ENCODE measurements at places on chromosomes 12 and 14.

GRCh38 chr14:50000380-50001150 lies 107.7 kb downstream of the ARF6 start:
- DNase-seq: no peak

- no peak for DNase-seq
These were observed 59.9 kb downstream of the STXBP6 start for GRCh38 chr14:24990050-24990449.

- no peak for DNase-seq
These were observed 113.3 kb downstream of the CALM1 start for GRCh38 chr14:90510159-90510558.

DNA sequence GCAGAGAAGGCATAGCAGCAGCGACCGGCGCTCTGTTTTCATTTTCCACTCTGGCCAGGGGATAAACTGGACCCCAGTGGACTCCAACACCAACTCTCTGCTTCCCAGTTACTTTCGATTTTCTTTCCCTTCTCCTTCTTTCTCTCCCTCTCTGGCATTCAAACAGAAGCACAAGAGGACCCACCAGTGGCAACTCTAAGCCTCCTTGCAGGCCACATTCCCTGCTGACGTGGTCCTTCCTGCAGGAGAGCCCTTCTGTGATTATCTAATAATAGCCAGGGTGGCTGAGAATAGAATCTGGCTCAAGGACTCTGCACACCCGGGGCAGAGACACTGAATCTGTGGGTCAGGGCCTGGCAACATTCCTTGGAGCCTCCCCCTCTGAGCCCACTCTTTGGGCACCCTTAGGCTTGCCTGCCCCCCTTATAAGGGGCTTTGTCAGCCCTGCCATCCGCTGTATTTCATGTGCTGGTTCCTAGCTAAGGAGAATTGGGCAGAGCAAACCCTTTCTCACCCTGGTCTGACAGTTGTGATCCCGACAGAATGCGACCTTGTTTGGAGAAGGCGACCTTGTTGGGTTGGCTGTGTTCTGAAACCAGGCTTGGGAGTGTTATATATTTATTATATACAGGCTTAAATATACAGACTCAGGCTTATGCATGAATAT lies 8.2 kb upstream of the HOXC6 start:
- DNase-seq: no peak

GRCh38 chr12:26668847-26669246 lies 164.1 kb downstream of the ITPR2 start:
- no peak for DNase-seq

GRCh38 chr12:2064071-2064507 lies 11.3 kb downstream of the CACNA1C start:
- no peak for DNase-seq

GRCh38 chr12:77225373-77225772 lies 160.0 kb upstream of the E2F7 start:
- no peak for DNase-seq

- no peak for DNase-seq
These were observed 28.4 kb downstream of the LRTM2 start for GRCh38 chr12:1848745-1849144.

DNA sequence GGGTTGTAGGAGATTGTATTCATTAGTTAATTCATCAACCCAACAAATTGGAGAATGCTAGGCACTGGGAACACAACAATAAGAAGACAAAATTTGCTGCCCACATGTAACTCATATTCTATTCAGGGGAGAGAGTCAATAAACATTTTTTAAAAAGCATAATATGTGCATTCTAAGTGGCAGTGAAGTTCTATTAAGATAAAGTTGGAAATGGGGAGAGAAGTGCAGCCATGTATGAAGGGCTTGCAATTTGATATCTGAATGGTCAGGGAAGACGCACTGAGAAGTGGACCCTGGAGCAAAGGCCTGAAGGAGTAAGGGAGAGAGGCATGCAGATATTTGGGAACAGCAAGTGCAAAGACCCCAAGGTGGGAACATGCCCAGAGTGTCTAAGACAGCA lies 40.2 kb upstream of the CHST11 start:
- no peak for DNase-seq

DNA sequence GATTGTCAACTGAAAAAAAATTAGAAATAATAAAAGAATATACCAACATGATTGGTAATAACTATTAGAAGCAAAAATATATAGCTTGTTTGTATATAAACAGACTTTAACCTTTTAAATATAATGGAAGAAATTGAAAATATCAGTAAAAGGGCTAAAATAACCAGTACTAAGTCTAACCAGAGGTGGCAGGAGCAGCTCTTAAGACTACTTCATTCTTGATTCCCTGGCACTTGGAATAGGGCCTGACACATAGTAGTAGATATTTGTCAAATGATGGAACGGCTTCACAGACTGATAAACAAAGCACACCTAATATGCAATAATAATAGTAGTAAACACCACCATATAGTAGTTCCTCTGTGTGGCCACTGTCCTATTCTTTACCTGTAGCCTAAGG lies 9.4 kb downstream of the TMEM63C start:
- DNase-seq: no peak

DNA sequence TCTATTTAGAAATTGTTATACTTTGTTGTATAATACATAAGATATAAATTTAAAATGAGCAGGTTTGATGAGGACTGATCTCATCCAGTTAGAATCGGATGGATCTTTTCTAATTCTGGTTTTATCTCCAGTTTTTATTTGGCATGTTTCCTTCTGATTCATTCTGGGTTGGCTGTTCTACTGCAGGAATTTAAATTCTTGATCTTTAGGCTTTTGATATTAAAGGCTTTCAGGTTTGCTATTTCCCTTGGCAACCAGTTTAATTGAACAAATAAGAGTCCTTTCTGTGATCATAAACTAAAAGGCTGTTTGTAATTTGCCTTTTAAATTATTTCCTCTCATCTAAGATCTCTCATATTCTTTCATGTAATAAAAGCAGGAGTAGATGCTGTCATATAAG lies 83.4 kb downstream of the PDE6H start:
- DNase-seq: no peak

DNA sequence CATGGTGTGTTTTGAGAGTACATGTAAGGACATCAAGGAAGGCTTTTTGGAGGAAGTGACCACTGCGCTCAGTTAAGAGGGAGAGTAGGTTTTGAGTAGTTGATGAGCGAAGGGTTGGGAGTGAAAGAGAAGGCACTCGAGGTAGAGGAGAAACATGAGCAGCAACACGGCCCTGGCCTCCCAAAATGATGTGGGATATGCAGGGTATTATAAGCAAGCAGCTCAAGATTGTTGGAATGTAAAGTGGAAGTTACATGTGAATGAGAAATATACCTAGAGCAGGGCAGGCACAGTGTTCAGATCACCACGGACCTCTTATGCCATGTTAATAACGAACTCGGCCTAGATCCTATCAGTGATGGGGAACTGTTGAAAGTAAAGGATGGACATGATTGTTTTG lies 2.1 kb upstream of the ARHGDIB start:
- no peak for DNase-seq

DNA sequence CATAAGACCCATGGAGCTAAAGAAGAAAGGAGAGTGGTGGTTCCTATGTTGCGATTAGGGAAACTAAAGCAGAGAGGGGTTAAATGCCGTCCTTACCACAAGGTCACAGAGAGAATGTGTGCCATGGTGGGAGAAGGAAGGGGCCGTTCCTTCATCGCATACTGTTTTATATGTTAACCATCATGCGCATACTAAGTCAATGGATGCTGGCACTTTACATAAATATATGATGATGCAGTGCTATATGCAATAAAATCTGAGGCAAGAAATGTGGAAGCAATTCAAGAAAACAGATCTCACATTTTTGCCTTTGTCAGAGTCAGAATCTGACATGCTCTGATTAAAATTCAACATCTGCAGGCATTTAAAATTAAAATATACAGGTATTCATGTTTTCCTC lies 168.1 kb downstream of the BMP4 start:
- no peak for DNase-seq

DNA sequence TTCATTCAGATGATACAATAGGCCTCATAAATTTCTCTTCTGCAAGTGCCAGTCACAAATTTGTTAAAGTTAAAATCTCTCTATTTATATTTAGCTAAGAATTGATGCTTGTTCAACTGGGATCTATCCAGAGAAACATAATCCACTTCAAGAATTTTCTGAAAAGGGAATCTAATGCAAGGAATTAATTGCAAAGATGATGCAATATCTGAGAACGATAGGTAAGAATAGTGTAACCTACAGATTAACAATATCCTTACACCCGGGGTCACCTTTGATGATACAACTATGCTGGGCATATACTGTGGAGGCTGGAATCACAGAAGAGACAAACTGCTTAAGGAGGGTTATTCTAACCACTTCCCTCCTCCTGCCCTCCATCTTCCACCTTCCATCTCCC lies 295.1 kb downstream of the FOXG1 start:
- no peak for DNase-seq

DNA sequence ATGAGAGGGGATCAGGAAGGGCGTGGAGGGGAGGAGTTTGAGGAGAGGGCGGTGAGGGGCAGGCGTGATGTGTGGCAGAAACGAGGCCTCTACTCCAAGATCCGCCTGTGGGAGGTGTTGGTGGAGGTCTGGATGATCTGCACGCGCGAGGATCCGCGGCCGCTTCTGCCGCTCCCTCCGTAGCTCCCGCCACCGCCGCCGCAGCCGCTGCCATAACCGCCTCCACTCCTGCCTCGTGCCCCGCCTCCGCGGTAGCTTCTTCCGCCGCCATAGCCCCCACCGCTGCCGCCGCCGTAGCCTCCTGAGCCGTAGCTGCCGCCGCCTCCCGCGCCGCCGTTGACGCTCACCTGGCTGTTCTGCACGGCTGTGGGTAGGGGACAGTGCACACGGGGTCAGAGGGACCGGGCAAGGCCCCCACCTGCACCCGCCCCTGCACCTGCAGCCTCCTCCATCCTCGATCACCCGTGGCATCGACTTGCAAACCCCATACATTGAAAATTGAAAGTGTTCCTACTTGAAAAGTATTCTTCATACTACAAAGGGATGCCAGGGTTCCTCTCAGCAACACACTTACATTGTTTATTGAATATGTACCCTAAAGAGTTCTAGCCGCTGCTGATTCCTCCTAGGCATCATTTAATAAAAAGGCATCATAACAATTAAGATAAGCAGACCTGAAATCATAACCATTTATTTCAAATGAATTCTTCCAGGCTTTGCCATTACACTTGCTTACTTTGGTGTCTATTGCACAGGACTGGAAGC lies 11.1 kb upstream of the KRT1 start:
- peak; percentile 21 for DNase-seq

DNA sequence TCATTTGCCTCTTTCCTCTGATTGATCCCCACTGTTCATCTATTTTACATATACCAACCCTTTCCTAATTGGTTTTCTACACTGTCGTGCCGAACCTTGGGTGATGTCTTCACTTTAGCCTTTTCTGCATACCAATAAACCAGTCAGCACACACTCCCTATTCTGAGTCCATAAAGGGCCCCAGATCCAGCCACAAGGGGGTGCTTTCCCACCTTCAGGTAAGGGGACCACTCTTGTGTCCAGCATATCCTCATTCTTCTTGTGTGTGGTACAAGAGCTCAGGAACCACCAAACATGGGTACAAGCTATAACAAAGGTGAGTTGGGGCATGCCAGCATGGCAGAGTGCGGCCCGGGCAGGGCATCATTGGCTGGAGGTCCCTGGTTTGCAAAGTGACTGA lies 859.8 kb downstream of the FSCB start:
- DNase-seq: no peak

DNA sequence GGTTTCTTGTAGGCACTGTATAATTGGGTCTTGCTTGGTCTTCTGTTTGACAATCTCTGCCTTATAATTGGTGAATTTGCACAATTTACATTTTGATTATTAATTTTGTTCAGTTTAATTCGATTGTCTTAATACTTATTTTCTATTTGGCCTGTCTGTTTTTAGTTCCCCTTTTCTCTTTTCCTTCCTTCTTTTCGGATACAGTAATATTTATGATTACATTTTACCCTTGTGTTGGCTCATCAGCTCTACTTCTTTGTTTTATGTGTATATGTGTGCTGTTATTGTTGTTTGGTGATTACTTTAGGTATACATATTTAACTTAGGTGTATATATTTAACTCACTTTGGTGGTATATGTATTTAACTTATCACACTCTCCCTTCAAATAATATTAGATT lies 12.8 kb upstream of the BEGAIN start:
- no peak for DNase-seq

DNA sequence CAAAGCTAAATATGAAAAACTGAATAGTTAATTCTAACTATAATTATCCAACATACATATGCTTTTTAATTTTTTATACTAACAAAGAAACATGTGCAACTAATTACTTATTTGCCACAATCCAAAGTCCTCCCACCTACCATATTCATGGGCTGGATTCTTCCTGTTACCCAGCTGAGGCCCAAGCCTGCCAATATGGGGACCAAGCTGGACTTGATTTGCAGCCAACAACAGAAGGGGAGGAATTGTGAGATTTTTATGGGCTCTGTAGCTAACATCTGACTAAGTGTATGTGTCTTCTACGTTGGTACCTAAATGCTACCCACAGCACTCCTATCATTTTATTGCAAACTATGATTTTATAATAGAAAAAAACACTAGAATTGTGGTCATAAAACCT lies 13.1 kb upstream of the ANKS1B start:
- DNase-seq: no peak

DNA sequence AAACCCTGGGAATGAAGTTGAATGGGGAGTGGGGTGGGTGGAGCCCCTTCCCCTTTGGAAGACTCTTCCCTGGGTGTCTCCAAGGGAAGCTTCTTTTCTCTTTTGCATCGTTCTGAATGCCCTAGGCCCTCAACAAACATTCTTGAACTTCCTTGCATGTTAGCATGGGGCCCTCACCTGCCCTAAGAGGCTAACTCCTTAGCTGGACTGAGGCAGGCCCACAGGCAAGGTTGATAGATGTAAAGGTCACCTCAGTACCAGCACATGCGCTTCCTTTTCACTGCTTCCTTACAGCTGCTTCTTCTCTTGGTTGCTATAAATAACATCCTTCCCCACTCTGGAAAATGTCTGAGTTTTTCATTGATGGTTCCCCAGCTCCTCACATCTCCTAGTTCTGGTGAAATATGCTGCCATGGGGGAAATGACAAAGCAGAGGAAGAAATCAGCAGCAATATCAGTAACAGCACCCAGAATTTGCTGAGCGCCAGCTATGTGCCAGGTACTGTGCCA lies 160.6 kb upstream of the FRMD6 start:
- DNase-seq: no peak

GRCh38 chr14:92751819-92752218 lies 3.4 kb upstream of the LGMN start:
- DNase-seq: no peak

DNA sequence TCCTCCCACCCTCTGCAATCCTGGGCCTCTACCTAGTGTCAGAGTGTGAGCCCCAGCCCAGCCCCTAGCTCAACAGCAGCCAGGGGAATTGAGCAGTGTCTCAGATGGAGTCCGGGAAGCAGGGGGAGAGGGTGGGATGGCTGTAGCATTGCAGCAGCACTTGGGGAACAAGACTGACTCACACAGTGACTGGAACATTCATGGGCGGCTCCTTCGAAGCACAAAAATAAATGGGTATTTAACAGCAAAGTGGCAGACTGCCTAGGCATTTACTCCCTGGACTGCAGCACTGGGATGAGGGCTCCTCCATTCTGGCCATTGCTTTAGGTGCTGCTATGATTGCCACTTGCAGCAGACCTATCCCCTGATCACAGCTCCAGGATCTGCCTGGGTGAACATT lies 46.0 kb upstream of the STK38L start:
- DNase-seq: no peak

GRCh38 chr14:56160088-56160487 lies 41.9 kb downstream of the PELI2 start:
- no peak for DNase-seq

Measured in endothelial cell (in vitro differentiated cells).